ENCODE measurements at places on chromosomes 2 and 18.
A peak's percentile ranks its signal among the peaks of the same experiment; 100 is the strongest.

GRCh38 chr2:218406949-218407618 lies 7.4 kb downstream of the CTDSP1 start:
- peak; percentile 53 for DNase-seq

GRCh38 chr18:71431171-71431570 lies 1113.0 kb downstream of the CBLN2 start:
- peak; percentile 44 for DNase-seq

- no peak for DNase-seq
Measured at GRCh38 chr18:56285387-56286065, 352.9 kb downstream of the TXNL1 start.

DNA sequence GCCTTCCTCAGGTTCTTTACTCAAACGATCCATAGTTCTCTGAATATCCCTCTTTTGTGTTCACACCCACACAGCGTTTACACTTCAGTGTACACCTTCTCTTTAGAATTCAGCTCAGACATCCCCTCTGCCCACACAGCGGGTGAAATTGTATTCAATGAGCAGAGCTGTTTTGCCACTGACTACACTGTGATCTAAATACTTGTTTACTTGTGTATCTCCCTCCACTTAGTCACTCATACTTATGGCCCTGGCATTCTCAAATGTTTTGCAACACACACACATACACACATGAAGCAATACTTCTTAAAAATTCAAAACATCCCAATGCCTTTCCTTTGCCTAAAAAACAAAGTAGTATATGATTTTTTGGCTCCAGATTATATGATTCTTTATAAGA lies 297.1 kb downstream of the TMX3 start:
- no peak for DNase-seq

GRCh38 chr2:208373460-208374089 lies 33.0 kb upstream of the PTH2R start:
- DNase-seq, result no peak

DNA sequence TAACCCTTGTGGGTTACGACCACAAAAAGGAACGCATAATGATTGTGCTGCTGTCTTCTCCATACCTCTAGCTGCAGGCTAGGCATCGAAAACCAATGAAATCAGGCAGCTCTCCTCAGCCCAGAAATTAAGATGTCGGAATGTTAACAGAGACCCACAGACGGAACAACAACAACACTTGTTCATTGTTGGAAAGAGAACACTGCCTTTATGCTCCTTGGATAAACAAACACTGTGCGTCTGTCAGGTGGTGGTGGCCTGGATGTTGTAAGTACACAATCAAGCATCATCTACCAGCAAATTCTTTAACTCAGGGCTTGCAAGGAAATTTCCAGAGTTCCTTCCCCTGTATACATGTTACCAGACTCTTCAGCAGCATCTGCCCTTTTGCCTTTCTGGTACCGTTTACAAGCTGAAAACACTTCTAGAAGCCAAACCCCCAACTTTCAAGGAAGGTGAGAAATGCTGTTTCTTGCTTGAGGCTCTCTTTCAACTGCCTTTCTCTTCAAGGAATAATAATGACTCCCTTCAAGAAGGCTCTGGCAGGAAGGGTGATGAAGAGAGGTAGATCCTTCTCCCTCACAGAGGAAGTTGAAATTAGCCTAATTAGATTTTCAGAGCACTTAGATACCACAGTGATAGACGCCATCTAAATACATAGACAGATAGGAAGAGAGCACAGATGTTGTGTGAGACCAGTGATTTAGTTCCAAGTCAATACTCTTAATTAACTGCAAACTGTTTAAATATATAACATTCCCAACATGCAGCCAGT lies 332.7 kb downstream of the ZNF521 start:
- no peak for DNase-seq

GRCh38 chr2:106041150-106041549 lies 153.0 kb downstream of the UXS1 start:
- no peak for DNase-seq

- DNase-seq, result no peak
Measured at GRCh38 chr18:48850822-48851598, 99.8 kb downstream of the SMAD7 start.
